ENCODE measurements at places on chromosomes 13 and 19.

DNA sequence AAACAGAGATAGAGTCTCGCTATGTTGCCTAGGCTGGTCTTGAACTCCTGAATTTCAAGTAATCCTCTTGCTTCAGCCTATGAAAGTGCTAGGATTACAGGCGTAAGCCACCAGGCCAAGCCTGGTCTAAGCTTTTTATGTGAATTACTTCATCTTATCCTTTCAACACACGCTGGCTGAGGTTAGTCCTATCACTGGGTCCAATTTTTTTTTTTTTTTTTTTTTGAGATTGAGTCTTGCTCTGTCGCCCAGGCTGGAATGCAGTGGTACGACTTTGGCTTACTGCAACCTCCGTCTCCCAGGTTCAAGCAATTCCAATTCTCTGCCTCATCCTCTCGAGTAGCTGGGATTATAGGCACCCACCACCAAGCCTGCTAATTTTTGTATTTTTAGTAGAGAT is 10.4 kb downstream of the MYO1F start:
- DNase-seq = no peak

GRCh38 chr19:32895384-32895783 is 25.8 kb upstream of the SLC7A9 start:
- DNase-seq = no peak

DNA sequence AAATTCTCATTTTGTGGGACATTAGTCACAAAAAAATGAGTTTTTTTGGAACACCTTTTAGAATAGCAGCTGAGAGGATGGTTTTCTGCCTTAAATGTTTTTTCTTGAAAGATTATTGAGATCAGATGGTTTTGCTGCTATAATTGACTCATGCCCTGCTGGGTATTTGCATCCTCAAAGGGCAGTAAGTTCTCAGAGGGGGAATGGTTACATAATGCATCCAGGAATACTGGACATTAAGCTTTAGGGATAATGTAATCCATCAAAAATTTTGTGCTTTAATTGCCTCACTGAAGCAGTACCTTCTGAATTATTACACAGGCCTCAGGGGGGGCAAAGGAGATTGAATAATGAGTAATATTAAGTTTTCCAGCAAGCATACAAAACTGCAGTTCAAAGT is 866.3 kb upstream of the SPRY2 start:
- no peak for DNase-seq

- DNase-seq = peak; percentile 73
Observed at GRCh38 chr19:12994701-12995595, at the start of gene NFIX. TSS of gene NFIX (plus strand) at chr19:12995475. CDS start at chr19:12995838, 363 bp downstream.

- peak; percentile 26 for DNase-seq
Observed at GRCh38 chr19:8158411-8159074, 9.2 kb upstream of the FBN3 start.

Data from activated CD8-positive, alpha-beta memory T cell treated with anti-CD3 and anti-CD28 coated beads, Interleukin-2, amount 50 U/mL, for 4 hours (primary cell).